Activated CD4-positive, alpha-beta T cell treated with anti-CD3 and anti-CD28 coated beads, Interleukin-2, amount 50 U/mL, for 48 hours (primary cell): ENCODE measurements at places on chromosomes 2 and 18.

DNA sequence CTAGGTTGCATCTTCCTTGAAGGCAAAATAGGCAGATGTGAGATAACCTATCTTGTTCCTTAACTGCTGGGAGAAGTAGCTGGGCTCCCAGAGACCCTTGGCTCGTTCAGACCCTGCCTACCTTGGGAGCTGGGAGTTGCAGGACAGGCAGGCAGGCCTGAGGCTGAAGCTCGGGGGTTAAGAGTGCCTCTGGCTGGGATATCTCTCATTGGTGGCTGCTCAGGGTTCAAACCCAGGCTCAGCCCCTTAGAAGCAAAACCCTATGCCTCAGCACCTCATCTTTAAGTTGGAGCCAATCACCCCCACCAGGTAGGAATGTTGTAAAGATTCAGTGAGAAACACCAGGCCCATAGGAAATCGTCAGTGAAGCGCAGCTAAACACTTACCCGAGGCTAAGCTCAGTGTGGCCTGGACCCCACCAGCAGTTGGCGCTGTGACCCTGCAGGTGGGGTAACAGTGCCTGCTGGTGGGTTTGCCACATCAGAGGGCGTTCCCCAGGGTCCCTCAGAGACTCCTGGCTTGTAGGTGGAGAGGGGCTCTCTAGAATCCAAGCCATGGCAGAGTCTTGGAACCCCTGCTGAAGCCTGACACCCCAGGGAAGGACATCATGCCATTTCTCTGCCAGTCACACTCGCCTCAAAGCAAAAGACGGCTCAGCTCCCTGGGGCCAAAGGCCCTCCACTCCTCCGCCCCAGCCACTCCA is 54.6 kb upstream of the GPR17 start:
- DNase-seq = peak; percentile 70

DNA sequence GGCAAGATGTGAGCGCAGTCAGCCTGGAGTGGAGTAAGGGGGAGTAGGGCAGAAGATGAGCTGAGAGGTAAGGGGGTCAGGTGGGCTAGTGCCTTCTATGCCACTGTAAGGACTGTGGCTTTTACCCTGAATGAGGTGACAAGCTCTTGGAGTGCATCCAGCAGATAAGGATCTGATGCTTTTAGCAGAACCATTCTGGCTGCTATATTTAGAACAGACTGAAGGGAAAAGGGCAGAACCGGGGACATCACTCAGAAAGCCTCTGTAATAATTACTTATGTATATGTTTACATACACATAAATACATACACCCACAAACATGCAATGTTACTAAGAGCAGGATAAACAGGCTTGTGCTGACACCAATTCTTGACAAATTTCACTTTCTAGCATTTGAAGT is 124.8 kb downstream of the DTNB start:
- DNase-seq = no peak

DNA sequence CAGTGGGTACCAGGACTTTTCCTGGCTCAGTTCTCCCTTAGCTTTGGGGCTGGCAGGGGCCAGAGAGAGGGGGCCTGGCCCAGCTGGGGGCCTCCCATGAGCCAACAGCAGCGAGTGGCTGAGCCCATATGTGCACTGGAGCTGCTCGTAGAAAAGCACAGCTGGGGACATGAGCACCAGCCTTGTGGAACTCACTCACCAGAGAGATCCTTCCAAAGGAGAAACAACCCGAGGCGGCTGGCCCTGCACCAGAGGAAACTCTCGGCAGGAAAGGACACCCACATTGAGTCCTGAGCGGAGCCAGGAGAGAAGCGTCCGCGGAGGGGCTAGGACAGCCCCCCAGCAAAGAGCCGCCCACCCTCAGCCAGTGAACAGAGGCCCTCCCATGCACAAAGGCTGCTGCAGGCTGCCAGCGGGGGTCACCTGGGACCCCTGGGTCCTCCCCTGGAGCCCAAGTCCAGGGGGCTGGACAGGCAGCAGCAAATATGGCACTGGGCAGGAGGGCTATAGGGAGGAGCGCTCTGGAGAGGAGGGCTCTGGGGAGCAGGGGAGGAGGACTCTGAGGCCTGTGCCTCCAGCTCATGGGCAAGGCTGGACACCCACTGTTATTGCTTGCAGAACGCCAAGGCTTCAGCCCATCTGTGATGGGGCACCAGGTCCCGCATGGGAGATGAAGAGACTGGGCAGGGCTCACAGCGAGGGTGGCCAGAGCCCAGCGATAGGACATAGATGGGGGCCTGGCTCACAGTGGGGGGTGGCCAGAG is 42.1 kb upstream of the SNED1 start:
- no peak for DNase-seq

DNA sequence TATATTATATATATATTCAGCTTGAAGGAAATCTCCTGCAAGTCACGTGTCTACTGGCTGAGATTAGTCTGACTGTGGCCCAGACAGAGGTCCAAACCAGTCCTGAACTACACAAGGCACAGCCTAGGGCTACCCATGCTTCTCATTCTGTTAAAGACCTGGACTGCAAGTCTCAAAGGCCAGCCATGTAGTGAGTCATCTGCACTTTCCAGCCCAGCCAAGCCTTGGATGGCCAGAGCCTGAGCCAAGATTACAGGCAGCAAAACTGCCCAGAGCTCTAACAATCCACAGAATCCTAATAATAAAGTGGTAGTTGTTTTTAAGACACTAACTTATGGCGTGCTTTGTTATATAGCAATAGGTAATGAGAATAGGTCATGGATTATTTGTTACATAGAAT is 259.6 kb downstream of the SS18 start:
- DNase-seq = no peak

DNA sequence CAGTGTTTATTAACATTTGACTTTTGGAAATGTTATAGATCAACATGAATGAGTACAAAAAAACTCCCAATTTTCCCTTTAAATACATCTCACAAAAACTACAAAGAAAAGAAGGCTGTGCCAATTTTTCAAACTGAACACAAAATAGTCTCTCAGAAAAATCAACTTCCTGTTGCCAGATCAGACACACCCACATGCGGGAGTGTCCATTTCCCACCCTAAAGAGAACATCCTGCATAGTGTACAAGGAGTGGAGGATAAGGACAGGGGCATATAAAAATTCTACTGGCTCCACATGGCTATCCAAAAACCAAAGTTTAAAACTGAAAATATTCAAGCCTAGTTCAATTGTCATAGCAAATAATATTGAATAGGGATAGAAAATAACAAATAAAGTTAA is 165.3 kb downstream of the ATAD2B start:
- DNase-seq = no peak

GRCh38 chr2:106261871-106262321 is 67.8 kb upstream of the UXS1 start:
- no peak for DNase-seq

DNA sequence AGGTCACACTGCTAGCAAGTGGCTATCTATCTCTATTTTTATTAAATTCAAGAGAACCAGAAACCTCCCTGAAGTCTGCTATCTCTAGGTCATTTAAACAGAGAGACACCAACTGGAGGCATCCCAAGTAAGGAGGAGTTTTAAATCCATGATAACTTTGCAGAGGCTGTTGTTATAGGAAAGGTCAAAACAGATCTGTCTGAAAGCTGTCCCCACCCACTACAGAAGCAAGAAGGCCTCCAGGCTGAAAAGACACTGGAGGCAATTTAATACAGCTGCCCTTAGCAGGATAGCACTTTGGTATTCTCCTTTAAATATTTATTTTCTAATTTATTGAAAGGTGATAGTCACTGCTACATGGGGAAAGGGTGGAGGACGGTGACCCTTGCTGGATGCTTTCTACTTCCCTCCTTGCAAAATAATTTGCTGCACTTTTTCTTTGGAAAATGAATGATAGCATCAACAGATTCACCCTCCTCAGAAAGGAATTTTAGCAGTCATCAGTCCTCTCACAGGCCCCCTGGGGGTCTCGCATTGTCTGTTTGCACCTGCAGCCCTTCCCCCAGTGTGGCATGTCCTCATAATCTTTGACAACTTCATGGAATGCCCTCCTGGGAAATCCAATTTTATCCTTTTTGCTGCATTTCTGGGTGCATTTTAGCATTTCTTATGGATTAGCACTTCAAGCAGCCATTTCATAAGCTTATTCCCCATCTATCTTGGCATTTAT is 429.5 kb upstream of the TNP1 start:
- no peak for DNase-seq

DNA sequence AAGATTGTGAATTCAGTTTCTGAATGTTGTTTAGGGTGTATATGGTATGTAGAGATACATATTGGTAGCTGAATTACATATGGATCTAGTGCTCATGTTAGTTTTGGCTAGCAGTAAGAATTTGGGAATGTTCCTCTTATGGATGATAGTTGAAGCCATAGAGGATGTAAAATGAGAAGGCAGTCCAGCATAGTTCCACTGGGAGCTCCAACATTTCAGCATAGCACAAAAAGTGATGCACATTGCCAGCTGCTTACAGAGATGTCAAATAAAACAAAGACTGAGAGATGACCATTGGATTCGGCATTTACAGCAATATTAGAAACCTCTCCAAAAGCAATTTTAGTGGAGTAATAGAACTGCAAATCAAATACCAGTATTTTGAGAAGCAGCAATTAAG is 77.4 kb downstream of the EML4 start:
- DNase-seq = no peak

DNA sequence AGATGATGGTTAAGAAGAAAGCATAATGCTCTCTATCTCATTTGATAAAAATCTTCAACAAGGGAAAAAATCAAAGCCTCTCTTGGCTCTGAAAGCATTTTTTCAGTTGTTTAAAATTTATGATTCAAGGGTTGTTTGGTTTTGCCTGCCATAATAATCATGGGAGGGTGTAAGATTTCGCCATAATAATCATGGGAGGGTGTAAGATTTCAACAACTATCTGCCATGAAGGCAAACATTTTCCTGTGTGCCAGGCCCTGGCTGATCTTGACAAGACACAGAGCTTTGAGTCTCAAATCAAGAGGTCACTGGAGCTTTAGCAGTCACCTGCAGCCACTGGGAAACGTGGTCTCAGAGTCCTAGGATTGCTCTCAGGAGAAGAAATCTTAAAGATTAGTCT is 175.1 kb upstream of the PIEZO2 start:
- no peak for DNase-seq

- DNase-seq = no peak
These were observed 110.0 kb downstream of the MYCN start for GRCh38 chr2:16050261-16050907.

DNA sequence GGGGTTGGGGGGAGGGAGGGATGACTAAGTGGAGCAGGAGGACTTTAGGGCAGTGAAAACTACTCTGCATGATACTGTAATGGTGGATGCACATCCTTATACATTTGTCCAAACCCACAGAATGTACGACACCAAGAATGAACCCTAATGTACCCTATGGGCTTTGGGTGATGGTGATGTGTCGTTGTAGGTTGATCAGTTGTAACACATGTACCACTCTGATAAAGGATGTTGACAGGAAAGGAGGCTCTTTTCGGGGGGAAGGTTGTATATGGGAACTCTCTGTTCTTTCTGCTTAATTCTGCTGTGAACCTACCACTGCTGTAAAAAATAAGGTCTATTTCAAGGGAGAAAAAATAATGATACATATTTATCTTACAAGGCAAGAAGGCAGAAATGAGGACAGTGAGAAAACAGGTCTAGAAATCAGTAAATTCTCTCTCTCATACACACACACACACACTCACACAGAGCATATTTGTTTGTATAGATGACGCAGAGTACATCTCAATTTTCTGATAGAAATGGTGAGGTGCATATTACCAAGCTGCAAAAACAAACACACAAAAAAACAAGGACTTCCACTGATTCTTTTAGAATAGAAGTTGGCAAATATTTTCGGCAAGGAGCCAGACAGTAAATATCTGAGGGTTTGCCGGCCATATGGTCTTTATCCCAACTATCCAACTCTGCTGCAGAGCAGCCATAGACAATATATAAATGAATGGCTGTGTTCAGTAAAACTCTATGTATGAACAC is 20.2 kb downstream of the FAM124B start:
- DNase-seq = no peak

- DNase-seq = no peak
These were observed 261.6 kb downstream of the LTBP1 start for GRCh38 chr2:33208400-33208799.

- DNase-seq = peak; percentile 34
These were observed 53.3 kb upstream of the NFU1 start for GRCh38 chr2:69490486-69490885.

DNA sequence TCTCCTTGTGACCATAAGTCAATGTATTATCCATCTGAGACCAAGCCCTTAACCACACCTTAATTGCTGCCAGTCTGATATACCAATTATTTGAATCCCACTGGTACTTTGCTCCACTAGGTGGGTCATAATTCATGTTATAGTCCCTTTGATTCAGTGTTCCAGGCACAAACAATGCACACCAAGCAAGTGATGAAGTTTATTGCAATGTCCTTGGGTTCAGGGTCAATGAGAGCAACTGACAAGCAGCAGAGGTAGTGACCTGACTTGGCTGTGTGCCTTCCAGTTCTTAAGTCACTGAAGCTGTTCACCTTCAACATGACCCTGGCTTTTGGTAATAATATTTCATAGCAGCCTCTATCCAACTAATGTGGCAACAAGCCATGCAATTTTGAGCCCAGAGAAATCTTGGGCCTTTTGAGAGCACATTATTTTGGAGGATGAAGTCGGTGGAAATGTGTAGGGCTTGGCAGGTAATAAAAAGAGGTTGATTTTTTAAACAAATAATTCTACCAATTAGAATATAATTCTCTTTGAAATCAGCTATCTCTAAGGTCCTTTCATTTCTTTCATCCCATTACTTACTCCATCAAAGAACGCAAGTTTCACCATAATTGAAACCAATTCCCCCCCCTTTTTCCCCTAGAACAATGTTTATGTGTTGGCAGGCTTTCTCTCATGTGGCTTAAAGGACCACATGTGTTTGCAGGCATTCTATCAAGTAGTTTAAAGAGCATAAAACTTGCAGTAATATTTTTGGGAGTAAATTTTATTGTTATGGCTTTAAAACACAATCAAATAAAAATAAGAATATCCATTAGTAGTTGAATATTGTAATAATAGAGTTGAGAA is 3.1 kb upstream of the CPO start:
- no peak for DNase-seq
